ENCODE measurements at places on chromosomes 11 and 22.

DNA sequence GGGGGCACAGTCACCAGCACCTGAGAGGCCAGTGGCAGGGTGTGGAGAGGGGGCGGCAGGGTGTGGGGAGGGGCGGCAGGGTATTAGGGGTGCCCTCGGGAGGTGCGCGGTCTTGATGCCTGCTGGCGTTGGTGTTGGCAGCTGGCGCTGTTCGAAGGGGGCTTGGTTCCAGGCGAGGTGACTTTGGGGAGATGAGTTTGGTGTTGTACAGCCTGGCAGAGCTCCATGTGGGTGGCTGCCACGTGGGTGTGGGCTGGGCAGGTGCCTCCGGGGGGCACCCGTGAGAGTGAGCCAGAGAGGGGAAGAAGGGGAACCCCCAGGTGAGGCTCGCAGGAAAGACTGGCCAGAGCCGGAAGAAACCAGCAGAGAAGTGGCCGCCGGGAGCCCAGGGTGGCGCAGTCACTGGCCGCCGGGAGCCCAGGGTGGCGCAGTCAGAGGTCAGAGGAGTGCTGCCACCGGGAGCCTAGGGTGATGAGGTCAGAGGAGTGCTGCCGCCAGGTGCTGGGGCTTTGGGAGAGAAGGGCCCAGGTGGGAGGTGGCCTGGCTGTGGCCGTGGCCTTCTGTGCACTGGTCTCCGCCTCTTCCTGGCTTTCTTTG lies 44.7 kb downstream of the MUC6 start:
- no peak for DNase-seq

DNA sequence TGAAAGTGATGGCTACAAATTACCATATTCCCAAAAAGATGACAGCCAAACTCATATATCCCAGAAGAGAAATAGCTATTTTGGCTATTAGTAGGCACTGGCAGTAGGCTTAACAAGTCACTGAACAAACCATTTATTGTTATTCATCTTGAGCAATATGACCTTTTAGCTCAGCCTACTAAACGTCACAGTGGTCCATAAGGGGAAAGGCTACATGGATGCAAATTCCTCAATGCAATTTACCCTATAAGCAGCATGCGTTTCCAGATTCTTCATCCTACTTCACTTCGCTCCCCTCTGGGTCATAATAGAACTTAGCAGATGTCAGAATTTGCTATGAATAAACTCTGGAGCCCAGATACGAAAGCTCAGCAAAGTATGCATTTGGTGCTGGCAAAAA lies 114.0 kb downstream of the SIK3 start:
- DNase-seq = no peak

GRCh38 chr11:121544956-121545355 lies 92.2 kb upstream of the SORL1-AS1 start:
- DNase-seq = no peak

DNA sequence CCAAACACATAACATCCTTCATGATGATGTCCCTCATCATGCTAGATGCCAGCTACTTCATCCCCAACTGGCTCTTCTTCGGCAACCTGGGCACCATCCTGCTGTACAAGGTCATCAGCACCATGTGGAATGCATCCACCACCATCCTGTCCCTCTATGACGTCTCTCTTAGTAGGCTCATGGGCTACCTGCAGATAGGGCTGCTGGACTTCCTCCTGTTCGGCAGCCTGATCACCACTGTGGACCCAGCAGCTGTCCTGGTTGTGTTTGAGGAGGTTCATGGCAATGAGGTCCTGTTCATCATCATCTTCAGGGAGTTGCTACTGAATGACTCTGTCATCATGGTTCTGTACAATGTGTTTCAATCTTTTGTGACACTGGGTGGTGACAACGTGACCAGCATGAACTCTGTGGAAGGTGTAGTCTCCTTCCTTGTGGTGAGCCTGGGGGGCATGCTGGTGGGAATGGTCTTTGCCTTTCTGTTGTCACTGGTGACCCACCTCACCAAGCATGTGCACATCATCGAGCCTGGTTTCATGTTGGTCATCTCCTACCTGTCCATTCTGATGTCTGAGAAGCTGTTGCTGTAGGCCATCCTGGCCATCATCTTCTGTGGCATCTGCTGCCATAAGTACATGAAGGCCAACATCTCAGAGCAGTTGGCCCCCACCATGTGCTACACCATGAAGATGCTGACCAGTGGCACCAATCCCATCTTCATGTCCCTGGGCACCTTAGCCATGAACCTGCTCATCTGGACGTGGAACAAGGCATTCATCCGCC lies 120.7 kb upstream of the SERPIND1 start:
- no peak for DNase-seq

DNA sequence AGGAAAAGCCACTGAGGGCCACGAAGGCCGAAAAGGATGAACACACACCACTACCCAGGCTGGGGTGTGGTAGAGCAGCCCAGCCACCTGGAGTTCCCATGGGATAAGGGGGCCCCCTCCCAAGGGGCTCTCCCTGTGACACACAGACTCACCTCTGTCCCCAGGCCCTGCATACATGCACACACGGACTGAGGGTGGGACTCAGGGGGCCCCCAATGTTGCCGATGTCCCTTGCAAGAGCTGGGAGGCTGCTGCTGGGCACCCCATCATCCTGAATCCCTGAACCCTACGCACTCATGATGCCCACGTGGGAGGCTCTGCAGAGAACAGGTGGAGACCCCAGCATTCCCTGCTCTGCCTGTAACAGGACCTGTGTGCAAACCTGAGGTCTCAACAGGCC lies 14.5 kb downstream of the SHANK2 start:
- DNase-seq = no peak

DNA sequence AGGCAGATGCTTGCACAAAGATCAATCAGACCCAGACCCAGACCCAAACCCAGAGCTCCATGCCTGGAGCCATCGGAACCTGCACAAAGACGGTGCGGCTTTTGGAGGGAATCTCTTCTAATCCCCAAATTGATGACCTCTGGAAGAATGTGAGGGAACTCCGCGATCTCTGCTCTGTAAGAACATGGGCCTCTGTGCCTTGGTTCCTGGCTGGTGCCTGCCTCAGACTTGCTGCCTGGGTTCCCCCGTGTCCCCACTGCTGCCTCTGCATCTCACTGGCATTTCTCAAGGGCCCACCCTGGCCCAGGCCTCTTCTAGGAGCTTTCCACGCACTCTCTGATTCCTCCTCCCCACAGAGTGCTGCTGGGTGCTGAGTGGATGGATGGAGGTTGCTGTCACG lies 1044.4 kb downstream of the TBC1D22A start:
- no peak for DNase-seq

DNA sequence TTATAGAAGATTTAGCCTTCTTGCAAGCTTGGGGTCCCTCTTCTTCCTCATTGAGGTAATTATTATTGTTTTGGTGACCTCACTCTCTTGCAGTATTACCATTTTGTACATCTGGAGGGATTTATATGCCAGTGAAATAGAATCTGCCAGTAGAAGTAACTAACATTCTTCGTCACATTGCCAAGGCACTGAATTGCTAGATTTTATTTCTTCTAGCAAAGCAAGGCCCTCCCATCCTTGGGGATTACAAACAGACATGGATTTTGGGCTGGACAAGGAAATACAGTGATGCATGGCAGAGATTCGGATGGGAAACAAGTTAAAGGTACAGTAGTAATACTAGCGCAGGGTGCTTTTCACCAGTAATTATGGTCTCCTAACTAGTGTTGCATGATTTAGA lies 7.8 kb downstream of the ADAMTS15 start:
- DNase-seq = no peak

- DNase-seq = no peak
These were observed 352.8 kb upstream of the FAT3 start for GRCh38 chr11:91871791-91872190.

DNA sequence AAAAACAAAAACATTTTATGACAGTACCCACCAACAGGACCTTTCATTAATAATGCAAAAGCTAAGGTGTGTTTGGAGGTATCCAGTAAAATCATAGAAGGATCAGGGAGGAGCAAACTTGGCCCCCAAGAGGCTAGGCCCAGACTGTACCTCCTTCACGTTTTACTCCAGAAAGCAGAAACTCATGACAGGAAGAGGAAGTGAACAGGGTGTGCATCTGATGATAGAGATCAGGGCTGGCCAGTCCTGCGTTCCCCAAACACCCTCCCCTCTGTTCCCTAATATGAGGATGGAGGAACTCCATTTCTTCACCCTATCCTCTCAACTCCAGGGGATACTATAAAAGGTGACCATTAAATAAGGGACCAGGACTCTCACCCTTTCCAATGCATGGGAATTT lies 10.2 kb upstream of the MS4A12 start:
- no peak for DNase-seq

DNA sequence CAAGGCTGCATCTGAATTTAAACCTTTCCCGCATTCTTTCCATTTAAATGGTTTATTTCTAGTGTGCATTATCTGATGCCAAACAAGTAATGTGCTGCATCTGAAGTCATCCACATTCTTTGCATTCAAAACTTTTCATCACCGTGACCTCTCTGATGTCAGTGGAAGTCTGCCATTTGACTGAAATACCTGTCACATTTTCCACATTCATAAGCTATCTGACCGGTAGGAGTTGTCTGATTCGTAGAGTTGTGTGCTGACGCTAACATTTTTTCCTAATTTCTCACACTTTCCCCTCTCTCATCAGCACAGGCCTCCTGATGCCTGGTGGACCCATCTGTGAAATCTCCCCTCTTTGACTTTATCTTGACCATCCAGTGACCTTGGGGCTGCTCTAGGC lies 79.9 kb upstream of the BARX2 start:
- DNase-seq = no peak

- no peak for DNase-seq
These were observed 23.0 kb downstream of the MS4A6A start for GRCh38 chr11:60159868-60160267.

GRCh38 chr11:72598906-72599305 lies 75.3 kb downstream of the PDE2A start:
- DNase-seq = peak; percentile 71

GRCh38 chr11:94272738-94273313 lies 31.6 kb upstream of the IZUMO1R start:
- no peak for DNase-seq

- no peak for DNase-seq
These were observed 169.7 kb downstream of the SOX6 start for GRCh38 chr11:16186680-16187079.

DNA sequence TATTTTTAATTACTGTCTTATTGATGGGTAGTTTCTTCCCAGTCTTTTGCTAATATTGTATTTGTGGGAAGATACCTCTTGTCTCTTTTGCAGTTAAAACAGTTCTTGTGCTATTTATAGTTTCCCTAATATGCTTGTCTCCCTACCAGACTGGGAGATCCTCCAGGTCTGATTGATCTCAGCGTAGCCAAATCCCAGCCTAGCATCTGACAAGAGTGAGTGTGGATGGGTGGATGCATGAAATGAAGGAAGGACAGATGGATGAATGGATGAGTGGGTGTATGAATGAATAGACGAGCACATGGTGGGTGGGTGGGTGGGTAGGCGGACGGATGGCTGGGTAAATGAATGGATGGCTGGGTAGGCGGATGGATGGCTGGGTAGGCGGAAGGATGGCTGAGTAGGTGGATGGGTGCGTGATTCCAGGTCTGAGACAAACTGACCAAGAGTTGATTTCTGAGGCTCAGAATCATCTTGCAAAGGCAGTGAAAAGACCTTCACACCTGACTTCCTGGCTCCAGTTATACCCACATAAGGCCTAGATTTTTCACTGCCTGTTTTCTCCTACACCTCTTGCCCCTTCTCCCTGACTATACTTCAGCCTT lies 11.4 kb downstream of the DNAJB13 start:
- no peak for DNase-seq

DNA sequence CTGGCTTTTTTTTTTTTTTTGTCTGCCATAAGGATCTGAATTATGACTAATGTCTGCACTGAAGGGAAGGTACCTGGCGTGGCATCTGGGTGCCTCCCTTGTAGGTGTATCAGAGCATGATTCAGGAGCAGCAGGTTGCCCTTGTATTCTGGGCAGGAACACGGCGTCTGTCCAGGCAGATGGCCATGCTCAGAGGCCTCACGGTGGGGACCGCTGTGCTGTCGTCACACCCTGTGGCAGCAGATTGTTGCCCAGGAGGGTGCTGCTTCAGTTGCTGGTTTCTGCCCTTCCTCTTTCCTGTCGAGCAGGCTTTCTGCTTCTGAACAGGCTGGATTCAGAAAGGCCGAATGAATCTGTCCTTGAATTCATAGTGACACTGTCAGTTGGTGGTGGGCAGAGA lies 11.0 kb downstream of the ZNRF3 start:
- no peak for DNase-seq

DNA sequence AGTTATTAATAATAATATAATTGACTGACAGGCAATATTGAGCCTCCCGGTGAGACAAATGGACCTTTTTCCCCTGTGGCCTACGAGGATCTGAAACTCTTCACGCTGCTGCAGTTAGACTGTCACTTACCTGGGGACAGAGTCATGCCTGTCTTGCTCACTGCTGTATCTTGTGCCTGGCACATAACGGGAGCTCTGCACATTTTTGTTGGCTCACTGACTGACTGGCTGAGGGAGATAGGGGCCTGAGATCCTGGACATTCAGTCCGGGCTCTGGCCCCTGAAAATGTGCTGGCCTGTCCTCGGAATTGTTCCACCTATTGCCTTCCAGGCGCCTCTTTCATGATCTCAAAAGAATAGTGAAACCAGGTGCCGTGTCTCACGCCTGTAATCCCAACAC lies 743 bp upstream of the CD3D start:
- DNase-seq = no peak

DNA sequence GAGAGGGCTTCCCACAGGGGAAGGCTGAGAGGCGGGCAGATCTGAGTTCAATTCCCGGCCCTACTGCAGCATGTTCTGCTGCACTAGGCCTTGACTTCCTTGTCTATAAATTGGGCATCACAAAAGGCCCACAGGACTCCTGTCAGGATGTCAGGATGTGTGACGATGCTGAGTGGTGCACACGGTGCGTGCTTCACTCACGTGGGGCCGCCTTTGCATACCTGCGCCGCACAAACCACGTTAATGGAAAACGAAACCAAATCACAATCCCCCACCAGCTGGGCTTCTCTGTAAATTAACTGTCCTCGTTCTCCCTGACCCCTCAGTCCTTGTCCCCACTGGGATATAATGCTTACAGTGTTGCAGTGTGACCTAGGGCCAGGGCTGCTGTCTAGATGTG lies 32.3 kb upstream of the TSPAN18 start:
- DNase-seq = no peak
